ENCODE measurements at places on chromosomes 13 and 19.

GRCh38 chr13:94119360-94119936, 360.0 kb downstream of the DCT start:
- DNase-seq: no peak

DNA sequence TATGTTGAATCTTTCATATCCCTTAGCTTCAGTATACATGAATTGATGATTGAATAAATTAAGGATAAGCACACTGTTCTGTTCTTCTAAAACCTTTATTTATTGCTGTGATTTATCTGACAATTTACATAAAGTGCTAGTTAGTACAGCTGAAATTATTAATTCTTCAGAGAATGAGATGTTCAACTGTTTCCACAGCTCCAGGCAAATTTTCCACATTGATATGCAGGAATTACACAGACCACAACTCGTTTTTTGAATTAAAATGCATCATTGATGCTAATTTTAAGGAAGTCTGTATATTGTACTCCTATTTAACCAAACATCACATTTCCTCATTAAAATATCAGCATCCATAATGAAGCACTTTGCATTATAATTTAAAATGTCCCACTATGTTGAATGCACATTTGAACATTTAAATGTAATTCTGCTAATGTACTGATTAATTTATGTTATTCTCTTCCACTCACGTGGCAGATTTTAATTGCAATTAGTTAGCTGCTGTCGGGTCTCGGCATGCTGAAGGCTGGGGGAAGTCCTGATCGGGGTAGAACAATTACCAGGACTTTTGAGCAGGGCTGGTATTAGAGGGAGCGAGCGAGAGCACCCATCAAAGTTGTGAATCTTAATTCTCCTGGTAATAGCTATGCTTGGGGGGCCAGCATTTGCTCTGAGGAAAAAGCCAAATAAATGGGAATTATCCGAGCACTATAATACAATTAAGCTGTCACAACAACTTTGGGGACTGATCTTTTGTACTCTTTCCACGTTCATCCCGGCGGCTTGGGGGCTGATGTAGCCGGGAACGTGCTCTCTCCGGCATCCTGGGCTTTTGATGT, 136.7 kb upstream of the TMTC4 start:
- DNase-seq: no peak

DNA sequence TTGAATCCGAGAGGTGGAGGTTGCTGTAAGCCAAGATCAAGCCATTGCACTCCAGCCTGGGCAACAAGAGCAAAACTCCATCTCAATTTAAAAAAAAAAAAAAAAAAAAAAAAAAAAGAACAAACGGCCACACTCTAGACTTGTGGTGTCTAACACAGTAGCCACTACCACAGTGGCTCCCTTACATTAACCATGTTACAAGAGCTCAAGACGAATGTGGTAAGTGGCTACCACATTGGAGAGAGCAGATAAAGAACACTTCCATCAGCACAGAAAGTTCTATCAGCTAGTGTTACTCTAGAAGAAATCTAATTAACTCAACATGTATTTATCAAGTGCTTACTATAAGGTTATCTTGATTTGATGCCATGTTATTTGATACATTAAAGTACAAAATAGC, 11.5 kb downstream of the XPO4 start:
- no peak for DNase-seq

GRCh38 chr13:105530468-105530867, 1005.0 kb downstream of the EFNB2 start:
- DNase-seq: no peak

- DNase-seq: no peak
These were observed 692.7 kb downstream of the UQCRFS1 start for GRCh38 chr19:28519952-28520861.

DNA sequence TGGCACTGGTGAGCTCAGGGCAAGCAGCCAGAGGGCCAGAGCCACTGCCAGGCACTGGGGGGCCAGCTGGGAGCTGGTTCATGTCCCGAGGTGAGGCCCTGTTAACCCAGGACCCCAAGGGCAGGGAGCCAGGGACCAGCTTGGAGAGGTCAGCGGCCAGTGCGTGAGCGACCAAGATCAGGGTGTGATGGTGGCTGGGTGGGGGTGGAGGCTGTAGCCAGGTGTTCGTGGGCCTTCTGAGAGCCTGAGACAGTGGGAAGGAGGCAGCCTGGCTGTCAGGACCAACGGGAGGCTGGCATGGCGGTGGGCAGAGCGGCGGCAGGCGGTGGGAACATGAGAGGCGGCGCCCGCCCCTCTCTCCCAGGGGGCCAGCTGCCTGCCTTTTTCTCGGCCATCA, 8.1 kb upstream of the KPTN start:
- no peak for DNase-seq

GRCh38 chr13:45015300-45015699, 26.0 kb downstream of the GPALPP1 start:
- DNase-seq: no peak

DNA sequence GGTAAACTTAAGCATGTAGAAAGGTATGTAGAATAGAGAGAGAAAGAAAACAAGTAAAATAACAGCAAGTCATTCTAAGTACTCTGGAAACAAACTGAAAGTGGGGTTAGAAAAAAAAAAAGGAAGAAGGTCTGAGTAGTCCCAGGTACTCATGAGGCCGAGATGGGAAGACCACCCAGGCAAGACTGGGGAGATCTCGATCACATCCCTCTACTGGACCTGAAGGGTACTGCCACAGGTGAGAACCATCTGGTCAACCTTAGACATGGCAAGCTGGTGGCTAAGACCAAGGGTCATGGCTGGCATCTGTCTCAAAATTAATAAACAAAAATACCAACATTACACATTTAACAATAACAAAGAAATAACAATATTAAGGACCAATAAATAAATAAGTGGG, 36.3 kb upstream of the ZNF724 start:
- DNase-seq: no peak

GRCh38 chr13:109836629-109837607, 50.5 kb upstream of the IRS2 start:
- no peak for DNase-seq

DNA sequence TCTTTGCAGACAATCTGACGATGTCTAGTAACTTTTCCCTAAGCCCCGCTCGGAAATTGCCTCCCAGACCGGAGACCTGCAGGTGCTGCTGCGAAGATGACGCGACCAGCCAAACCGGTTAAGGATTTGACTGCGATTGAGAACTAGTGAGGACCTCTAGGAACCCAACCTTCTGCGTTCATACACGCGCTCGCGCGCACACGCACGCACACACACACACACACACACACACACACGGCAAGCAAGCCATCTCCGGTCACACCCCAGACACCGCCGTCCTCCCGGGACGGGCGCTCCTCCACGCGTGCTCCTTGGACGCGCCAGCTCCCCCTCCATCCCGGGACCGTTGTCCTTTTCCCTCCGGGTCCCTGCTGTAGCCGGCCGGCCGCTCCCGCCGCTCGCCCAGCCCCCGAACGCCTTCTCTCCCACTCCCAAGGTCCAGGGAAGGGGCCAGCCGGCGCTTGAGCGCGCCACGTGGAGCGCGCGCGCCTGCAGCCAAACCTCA, 1.2 kb downstream of the TBC1D4 start:
- peak; percentile 43 for DNase-seq

DNA sequence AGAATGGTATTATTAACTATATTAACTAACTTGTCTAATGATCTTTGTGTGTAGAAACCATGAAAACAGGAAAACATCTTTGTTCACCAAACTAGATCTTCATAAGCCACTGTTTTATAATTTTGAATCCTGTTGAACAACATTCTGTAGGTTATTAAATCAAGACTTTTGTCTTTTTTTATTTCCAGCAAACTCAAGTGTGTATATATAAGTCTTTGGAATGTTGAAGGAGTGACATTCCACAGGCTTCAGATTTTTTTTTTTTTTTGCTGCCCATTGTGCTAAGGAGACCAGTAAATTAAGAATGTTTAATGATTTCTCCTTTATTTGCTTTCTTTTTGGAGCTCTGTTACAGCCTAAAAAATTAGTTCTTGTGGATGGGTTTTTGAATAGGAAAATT, 89.6 kb downstream of the LMO7 start:
- no peak for DNase-seq

DNA sequence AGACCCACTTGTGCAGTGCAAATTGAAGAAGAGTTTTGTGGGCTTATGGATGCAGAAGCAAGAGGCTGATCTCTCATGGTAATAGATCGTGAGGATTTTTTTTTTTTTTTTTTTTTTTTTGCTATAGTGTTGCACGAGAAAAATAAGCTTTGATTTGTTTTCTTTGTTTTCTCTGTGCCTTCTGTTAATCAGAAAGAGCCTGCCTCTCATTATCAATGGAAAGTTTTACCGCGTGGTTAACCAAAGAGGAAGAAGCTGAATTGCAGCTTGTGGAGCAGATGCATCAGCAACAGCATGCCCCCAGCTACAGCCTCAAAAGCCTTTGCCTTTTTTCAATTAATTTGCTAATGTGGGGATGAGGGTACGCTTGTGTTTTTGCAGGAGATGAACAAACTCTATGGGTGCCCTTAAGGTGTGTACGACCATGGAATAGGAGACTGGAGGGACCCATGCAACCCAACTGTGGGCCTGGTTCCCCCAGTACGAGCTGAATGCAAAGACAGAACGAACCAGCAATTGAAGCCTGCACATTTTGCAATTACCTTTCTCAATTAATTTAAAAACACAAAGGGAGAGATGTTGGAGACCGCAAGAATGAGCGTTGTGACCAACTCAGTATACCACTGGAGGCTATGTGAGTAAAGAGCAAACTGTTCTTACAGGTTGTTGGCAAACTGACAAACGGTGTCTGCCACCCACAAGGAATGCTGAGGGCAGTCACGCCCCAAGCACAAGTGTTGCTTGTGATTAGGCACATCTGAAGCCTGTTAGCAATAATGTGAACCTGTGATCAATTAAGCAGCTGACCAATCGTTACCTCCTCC, 58.6 kb upstream of the SPRY2 start:
- DNase-seq: peak; percentile 21

DNA sequence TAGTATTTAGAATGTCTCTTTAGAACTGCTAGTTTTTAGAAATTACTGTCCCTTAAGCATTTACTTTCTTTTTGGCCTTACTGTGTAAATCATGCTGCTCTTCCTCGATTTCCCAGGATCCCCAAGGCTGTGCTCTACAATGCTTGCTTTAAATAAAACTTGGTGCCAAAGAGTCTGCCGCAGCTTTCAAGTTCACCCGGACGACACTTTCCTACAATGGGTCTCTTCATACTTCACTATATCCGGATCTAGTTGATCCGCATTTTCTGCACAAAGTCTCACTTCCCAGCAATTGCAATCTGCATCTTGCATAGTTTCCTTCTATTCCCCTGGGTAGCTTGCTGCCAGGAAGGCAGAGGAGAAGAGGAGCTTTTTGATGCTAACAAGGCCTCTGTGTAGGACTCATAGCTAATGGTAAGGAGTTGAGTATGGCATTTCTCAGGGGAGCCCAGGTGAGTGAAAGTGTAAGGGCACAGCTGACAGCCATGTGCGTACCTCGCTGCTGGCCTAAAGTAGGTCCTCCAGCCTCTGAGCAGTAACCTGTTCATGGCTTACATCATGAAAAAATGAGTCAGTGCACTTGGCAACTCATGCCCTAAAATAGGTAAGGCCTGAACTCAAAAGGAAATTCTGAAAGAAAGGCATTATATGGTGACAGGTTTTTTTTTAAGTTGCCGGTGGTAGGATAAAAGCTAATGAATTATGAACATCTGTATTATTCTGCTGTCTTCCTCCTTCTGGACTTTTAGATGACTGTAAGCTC, 101.6 kb downstream of the ENOX1 start:
- no peak for DNase-seq

GRCh38 chr13:32737111-32737571, 150.9 kb downstream of the PDS5B start:
- DNase-seq: no peak

- DNase-seq: no peak
These were observed 1373.7 kb downstream of the PCDH9 start for GRCh38 chr13:65856431-65856830.

- no peak for DNase-seq
These were observed 699 bp downstream of the RCBTB2 start for GRCh38 chr13:48532256-48532505.

DNA sequence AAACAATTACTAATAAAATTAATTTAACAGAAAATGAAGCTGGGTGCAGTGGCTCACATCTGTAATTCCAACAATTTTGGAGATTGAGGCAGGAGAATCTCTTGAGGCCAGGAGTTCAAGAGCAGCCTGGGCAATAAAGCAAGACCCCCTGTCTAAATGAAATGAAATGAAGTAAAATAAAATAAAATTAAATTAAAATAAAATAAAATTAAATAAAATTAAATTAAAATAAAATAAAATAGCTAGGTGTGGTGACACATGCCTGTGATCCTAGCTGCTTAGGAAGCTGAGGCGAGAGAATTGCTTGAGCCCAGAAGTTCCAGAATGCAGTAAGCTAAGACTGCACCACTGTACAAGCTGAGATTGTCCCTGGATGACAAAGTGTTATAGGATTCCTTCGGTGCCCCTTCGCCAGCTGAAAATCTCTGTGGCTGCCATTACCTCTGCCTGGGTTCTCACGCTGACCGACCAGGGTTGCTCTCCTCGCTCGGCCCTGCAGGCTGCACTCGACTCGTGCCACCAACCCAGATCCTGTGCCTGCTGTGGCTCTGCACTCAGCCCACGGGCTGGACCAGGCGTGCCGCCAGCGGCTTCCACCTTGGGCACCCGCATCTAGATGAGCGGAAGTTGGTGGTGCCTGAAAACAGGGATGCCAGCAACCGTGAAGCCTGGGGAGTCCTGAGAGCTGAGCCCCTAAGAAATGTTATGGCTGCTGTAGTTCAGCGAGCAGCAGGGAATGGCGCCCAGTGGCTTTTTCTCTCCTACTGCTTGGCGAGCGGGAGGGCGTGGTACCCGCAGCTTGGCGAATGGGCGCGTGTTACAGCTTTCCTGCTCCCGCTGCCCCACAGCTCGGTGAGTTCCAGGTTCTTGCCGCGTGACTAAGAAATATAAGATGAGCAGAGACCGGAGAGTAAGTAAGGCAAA, 539.2 kb upstream of the PCDH9 start:
- no peak for DNase-seq

DNA sequence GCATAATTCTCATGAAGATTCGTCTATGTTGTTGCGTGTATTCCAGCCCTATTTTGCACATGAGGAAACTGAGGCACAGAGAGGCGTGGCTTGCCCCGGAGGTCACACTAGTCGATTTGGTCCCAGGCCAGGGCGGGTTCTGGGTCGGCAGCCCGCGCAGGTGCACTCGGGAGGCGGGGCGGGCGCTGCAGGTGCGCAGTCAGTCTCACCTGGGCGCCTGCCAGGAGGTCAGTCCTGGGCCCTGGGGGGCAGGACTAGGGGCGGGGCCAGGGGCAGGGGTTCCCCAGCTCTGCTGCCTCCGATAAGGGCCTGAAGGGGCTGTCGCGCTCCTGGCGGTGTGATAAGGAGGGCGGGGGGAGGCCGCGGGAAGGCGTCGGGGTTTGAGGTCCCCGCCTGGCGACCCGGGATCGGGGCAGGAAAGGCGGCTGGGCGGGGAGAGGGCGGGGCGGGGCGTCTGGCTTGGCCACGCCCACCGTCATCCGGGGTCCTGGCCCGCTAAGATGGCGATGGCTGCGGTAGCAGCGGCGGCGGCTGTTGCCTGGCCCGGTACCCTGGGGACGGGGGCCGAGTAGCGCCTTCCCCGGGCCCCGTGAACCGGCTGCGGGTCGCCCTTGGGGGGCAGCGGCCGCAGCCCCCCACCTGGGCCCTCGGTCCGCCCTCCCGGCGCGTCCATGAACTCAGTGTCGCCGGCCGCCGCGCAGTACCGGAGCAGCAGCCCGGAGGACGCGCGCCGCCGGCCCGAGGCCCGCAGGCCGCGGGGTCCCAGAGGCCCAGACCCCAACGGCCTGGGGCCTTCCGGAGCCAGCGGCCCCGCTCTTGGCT, at the start of gene ATG4D:
Gene ATG4D, plus strand, starts transcription at position 485 of the 822 bp plus-strand sequence. Its CDS starts 187 bp downstream, at position 672.
- peak; percentile 85 for DNase-seq

- DNase-seq: peak; percentile 54
These were observed 28.1 kb downstream of the RANBP3 start for GRCh38 chr19:5949792-5950305.
